ENCODE measurements at places on chromosomes 16 and 17.

DNA sequence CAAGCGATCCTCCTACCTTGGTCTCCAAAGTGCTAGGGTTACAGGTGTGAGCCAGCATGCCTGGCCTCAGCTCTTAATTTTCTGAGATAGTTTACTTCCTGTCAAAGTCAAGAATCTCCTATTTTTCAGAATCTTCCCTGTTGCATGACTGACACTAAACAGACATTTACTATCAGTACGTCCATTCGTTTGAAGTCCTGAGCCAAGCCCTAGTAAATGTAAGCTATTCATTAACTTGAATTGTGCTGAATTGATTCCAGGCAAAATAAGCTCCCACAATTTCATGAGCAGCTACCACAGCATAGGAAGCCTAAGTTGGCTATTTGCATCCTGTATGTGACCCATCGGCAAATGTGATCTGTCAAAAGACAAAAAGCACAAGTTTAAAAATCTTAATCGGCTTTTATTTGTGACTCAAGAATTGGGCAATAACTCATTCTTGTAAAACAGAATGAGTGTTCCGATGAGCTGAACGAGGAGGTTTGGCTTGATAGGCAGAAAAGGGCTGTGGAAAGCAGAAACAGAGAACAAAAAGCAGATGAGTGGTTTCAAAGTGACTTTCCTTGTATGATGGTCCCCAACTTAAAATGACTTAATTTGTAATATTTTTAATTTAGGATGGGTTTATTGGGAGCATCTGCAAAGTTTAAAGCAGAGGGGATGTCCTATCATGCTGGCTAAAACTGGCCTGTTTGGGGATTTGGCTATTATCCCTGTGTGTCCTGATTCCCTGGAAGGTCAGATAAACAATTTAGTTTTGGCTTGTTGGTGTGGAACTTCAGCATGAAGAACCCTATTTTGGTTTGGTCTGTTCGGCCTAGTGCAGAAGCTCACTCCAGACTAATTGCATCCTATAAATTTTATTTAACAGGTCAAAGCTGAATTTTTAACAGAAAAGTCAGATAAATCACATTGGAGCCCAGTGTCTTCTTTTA, 14.2 kb downstream of the RNF112 start:
- no peak for DNase-seq

DNA sequence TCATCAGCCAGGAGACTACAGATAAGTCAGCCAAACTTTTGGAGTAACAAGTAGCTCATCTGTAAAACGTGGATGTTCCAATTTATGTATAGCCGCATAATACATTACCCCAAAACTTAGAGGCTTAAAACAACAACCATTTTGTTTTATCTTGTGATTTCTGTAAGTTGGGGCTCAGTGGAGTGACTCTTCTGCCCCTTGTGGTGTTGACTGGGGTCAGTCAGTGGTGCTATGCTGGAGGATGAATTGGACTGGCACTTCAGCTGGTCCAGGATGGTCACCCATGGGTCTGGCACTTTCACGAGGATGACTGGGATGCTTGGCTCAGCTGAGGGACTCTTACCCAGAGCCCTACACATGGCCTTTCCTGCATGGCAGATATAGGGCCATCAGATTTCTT, 172.5 kb downstream of the WWOX start:
- no peak for DNase-seq

GRCh38 chr16:73545755-73546154, 497.8 kb upstream of the ZFHX3 start:
- no peak for DNase-seq

- DNase-seq = no peak
Observed at GRCh38 chr17:78355045-78355641, 4.7 kb downstream of the SOCS3 start.

DNA sequence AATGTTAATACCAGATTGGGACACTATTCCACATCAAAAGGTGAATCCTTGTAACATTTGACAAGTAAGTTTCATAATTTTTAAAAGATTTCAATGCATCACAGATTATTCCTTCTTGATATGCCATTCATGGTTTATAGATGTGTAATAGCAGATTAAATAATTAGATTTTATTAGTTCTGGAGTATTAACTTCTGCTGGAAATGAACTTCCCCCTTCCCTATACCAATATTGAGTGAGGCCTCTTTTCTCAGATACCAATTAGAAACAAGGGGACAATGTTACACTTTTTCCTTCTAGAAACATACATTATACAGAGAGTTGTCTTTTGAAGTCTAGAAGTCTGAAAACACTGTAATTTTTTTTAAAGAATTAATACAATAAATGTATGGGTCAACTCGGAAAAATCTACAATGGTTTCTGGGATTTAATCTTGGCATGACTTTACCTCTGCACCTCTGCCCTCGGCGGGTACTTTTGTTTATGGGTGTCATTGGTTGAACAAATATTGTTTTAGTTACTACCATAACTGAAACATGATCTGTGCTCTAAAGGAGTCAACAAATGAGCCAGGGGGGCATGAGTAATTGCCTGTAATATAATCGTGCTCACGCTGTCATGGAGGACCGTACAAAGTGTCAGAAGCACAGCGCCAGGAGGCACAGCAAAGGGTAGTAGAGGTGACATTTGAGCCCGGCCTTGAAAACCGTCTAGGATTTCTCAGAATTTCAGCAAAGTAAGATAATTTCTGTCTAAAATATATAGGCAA, 8.2 kb downstream of the LRRC37B start:
- DNase-seq = no peak

GRCh38 chr17:36755586-36755985, 154.2 kb downstream of the MRM1 start:
- no peak for DNase-seq

GRCh38 chr17:61385577-61386236, 13.9 kb upstream of the TBX2 start:
- no peak for DNase-seq

GRCh38 chr17:77089124-77089490, 51.7 kb upstream of the SEC14L1 start:
- no peak for DNase-seq

- DNase-seq = no peak
Observed at GRCh38 chr17:75457047-75457654, 716 bp downstream of the TMEM94 start.

DNA sequence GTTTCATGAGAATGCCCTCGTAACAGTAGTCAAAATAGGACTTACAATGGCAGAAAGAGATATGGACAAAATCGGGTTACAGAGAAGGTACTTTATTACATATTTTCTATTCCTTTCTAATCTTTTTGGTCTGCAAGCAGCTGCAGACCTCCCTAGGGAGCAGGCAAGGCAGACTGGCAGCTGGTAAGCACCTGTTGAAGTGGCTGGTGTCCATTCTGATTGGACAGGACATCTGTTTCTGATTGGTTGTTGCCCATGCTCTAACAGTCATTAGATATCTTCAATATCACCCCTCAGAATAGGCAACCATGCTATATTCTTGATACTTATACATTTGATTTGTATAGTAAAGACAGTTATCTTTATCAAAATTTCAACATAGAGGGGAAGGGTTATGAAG, 606.3 kb downstream of the KCNJ2 start:
- no peak for DNase-seq

- no peak for DNase-seq
Observed at GRCh38 chr17:48915459-48916282, 7.5 kb downstream of the UBE2Z start.

DNA sequence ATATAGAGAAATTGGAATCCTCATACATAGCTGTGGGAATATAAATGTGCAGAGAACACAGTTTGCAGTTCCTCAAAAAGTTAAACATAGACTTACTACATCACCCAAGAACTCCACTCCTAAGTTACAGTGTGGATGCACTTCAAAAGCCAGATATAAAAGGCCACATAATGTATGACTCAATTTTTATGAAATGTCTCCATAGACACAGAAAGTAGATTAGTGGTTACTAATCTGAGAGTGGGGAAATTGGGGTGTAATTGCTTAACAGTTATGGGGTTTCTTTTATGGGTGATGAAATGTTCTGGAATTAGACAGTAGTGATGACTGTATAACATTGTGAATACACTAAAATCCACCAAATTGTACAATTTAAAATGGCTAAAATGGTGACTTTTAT, 60.9 kb downstream of the CACNG1 start:
- DNase-seq = no peak

GRCh38 chr17:45310380-45311324, 6.2 kb downstream of the MAP3K14 start:
- DNase-seq = no peak
